NCI-H2029 treated with DMSO at 0.1 percent for 48 hours (cell line): ENCODE measurements at places on chromosomes 13 and 19.

DNA sequence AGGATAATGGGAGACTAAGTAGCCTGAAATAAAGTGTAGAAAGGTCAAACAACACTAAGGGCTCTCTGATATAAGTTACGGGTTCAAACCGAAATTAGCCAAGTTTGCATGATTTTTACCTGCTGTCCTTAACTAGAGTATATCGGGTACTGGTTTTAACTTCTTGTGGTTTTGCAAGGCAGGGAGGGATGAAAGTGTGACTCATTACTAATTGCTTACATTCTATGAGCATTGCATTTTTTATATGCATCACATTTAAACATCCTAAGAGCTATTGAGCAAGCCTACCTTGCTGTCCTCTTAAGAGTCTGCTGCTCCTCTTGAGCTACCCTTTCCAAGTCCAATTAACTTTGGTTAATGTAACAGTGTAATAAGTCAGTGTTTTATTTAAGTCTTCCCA lies 415.4 kb downstream of the SLITRK5 start:
- DNase-seq = no peak

- DNase-seq = no peak
These were observed 9.9 kb upstream of the KPNA3 start for GRCh38 chr13:49802426-49802825.

GRCh38 chr19:5154129-5154798 lies 185.4 kb downstream of the KDM4B start:
- DNase-seq = no peak

DNA sequence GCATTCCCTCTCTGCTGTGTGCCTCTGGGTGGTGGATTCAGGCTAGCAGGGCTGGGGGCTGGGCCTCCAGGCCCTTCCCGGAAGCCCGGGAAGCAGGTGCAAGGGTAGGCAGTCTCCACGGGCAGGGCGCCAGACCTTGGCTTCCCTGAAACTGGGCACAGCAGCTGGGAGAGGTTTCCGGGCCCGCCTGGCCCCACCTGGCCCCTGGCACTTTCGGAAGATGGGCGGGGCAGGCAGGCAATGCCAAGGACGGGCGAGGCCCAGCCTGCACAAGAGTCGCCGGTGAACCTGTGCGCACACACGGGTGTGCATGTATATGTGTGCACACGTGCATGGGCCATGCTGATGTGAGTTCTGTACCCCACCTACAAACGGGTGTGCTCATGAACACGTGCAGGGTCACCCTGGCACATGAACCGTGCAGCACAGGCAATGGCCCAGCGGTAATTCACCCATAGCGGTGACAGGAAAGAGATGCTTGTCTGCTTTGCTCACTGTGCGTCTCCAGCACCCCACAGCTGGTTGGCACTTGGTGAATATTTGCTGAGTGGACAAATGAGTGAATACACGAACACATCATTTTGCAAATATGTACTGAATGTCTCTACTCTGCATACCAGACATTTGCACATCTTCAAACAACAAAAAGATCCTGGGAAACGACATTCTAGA lies 15.3 kb downstream of the GADD45B start:
- DNase-seq = peak; percentile 84

DNA sequence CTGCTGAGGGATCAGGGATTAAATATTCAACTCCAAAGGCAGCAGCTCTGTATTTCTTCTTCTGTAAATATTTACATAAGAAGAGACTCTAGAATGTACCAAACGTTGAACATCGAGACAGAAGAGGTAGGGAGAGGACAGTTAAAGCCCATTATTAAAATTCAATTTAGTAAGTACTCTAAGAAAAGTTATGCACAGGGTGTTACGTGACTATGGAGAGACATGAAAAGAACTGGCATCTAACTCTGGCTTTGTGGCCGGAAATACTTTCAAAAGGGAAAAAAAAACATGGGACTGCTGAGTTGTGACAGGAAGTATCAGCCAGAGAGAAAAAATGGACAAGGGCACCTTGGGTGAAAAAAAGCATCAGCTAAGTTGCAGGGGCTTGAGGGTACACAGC lies 36.7 kb downstream of the LNX2 start:
- no peak for DNase-seq

DNA sequence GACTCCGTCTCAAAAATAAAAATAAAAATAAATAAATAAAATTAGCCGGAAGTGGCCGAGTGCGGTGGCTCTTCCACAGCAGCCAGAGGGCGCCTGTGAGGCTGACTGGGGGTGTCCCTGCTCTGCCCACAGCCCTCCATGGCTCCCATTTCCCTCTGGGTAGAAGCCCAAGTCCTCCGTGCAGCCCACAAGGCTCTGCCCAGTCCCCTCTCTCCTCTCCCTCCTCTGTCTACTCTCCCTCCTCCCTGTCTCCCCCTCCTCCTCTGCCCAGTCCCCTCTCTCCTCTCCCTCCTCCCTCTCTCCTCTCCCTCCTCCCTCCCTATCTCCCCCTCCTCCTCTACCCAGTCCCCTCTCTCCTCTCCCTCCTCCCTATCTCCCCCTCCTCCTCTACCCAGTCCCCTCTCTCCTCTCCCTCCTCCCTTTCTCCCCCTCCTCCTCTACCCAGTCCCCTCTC lies 20.4 kb downstream of the MISP start:
- DNase-seq = no peak

DNA sequence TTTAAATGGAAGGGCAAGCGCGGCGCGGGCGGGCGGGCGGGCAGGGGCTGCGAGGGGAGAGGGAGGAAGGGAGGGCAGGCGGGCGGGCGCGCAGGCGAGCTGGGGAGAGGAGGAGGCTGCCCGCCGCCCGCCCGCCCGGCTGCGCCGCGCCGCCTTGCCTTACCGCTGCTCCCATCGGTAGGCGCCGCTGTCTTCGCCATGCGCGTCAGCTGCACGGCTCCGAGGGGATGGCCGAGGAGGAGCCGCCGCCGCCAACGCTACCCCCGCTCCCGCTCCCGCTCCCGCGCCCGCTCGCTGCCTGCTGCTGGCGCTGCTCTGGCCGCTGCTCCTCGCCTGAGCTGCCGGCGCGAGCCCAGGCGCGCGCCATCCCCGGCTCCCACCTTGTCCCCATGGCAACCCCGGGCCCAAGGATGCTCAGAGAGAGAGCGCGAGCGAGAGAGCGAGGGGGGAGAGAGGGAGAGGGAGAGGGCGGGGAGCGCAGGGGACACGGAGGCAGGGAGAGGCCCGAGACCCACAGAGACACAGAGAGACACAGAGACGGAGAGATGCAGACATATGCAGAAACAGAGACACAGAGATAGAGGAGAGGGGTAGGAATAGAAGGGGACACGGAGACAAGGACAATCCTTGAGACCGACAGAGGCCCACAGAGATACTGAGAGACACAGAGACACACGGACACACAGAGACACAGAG lies 40.3 kb downstream of the DEDD2 start:
- peak; percentile 54 for DNase-seq

GRCh38 chr13:20708216-20708615 lies 4.7 kb downstream of the IL17D start:
- DNase-seq = no peak

GRCh38 chr19:41330946-41331678 lies 21.1 kb downstream of the CCDC97 start:
- no peak for DNase-seq

GRCh38 chr13:31848621-31849020 lies 109.3 kb downstream of the RXFP2 start:
- no peak for DNase-seq

GRCh38 chr13:30375265-30375835 lies 46.9 kb upstream of the UBE2L5 start:
- peak; percentile 36 for DNase-seq

GRCh38 chr13:61486496-61486895 lies 70.8 kb upstream of the PCDH20 start:
- no peak for DNase-seq

DNA sequence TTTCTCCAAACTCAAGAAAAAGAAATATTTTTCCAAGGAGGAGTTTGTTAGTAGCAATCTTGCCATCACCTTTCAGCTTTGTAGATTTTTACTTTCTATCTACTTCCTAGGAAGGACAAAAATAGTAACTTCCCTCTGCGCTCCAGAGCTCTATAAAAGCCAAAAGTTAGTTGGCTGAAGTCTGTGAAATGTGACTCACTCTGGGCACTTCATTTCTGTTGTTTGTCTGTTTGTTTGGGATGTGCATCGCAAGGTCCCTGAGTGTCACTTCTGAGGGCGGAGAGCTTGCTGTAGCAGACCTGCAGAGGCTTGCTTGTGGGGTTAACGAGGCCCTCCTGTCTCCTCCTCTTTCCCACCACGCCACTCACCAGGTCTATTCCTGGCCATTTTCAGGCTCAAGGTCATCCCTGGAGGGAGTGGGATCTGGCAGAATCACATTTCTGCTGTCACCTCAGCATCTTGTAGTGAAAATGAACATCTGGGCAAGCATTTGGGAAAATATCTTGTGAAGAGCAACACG lies 307.6 kb downstream of the GPC6 start:
- DNase-seq = peak; percentile 29

GRCh38 chr13:100532090-100532766 lies 56.4 kb downstream of the GGACT start:
- DNase-seq = no peak

DNA sequence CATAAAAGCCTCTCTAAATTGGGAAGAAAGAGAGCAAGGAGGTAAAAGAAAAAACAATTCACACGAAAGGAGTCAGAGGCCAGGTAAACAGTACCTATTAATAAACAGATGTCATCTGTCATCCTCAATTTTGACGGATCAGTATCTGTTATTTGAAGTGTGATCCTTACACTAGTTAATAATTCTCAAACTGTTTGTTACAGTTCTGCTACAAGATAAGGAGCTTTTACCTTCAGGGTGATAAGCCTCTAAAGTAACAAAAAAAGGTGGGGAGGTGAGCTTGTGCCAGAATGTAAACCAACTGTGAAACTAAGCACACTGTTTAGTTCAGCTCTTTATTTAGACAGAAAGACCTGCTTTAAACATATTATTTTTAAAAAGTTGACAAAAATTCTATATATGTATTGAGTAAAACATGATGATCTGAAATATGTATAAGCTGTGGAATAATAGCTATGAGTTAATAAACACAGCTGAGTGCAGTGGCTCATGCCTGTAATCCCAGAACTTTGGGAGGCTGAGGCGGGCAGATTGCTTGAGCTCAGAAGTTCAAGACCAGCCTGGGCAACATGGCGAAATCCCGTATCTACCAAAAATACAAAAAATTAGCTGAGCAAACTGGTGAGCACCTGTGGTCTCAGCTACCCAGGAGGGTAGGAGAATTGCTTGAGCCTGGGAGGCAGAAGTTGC lies 48.4 kb upstream of the EBPL start:
- DNase-seq = no peak

GRCh38 chr19:18340190-18340989 lies at the start of gene PGPEP1:
Gene PGPEP1 (plus strand): TSS chr19:18340598. CDS start chr19:18340682, 84 bp downstream.
- no peak for DNase-seq

- DNase-seq = peak; percentile 69
These were observed 783.3 kb upstream of the ATXN8OS start for GRCh38 chr13:69324090-69324886.

DNA sequence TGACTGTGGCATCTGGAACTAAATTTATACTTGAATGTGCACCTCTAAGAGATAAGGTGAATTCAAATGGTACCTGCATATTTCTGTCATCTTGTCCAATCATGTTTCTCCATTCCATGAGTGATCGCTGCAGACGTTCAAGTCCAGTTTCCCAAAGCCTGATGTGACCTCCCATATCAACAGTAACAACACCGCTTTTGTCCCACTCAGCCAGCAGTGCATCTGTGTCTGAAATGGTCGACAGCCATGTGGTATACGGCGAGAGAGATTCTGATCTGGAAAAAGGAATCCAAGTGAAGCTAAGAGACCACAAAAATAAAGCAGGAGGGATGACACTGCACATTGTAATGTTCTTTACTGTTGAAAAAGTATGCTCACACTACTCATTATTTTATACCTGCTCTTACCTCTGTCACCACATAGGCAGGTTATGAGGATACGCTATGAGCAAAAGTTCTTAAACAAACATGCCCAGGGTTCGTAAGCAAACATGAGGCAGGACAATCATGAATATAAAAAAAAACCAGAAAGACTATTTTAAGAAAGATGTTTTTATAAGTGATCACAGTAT lies 213.6 kb downstream of the RGCC start:
- DNase-seq = no peak

DNA sequence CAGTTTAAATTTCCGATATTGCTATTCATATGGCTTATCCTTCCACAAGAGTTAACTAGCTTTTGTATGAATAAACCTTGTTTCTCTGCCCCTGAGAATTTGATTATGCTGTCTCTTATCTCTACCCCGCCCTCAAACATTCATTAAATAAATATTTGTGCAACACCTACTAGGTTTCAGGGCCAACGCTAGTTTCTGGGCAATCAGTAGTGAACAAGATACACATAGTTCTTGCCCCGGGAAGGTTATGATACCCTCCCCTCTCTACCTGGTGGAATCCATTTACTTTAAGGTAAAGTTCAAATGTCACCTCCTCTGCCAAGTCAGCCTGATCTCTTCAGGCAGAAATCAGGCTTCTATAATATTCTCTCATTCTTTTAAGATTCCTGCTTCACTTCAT lies 16.6 kb upstream of the USP12 start:
- DNase-seq = no peak

DNA sequence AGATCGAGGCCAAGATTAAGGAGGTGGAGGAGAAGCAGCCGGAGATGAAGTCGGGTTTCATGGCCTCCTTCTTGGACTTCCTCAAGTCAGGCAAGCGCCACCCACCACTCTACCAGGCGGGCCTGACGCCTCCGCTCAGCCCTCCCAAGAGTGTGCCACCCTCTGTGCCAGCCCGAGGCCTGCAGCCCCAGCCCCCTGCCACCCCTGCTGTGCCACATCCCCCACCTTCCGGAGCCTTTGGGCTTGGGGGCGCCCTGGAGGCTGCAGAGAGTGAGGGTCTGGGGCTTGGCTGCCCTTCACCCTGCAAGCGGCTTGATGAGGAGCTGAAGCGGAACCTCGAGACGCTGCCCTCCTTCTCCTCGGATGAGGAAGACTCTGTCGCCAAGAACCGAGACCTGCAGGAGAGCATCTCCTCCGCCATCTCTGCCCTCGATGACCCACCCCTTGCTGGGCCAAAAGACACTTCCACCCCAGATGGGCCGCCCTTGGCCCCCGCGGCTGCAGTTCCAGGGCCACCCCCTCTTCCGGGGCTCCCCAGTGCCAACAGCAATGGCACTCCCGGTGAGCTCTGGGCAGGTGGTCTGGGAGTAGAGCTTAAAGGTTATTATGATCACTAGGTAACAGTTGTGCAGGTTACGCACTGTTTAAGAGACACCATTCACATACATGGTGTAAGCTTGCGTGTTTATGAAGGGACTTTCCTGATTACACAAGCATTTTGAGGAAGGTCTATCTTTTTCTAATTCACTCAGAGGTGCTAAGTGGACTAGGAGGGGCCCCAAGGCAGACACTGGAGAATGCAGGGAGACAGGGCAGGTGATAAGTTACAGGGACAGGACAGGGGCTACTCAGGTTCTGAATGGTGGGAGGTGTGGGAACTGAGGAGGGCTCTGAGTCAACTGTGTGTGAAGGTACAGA lies 8.7 kb downstream of the PRR12 start:
- DNase-seq = no peak

DNA sequence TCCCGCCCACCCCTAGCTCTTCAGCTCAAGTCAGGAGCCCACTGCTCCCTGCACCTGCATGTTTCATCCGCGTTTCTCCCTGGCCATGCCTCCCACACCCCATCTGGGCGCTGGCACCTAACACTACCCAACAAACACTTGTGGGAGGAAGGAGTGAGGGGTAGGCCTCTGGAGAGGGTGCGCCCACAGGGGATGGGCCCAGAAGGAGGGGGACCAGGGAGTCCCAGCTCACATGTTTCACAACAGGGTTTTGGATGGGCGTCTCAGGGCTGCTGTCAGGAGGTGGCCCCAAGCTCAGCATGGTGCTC lies 12.1 kb upstream of the TMEM86B start:
- no peak for DNase-seq

GRCh38 chr19:33812388-33813330 lies 16.0 kb downstream of the KCTD15 start:
- no peak for DNase-seq
